ENCODE measurements at places on chromosomes 2 and 18. TPM values are rescaled to one million over a fixed set of nuclear protein-coding genes. Genes with fewer than 3 reads are reported as not detected.

Gene CDKL4
- 1.2 TPM for total RNA-seq

DNA sequence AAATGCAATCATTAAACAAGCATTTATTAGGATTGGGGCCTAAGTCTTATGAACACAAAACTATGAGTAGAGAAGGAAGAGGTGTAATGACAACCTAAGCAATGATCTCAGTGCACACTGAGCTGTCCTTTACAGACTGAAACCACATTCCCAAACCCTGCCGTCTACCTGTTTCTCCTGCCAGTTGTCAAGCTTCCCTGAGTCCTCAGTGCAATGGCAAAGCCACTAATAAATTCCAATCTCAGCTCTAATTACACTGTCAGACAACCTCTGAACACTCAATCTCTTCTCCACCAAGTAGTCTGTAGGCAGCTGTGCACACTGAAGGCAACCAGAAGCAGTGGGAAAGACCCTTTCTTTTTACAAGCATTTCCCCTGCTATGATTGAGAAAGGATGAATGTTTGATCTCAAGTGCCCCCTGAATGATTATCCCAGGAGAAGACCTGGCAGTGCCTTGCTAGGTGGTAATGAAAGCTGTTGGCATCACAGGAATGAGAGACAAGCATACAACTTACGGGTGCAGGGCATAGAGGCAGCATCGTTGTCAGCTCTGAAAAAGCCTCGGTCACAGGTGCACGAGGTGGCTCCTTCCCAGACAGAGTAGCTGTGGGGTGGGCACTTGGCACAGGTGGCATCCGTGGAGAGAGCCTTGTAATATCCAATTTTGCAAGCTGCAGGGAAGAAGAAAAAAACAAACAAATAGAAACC, 71.4 kb downstream of the EPHA4 start:
- DNase-seq = no peak

DNA sequence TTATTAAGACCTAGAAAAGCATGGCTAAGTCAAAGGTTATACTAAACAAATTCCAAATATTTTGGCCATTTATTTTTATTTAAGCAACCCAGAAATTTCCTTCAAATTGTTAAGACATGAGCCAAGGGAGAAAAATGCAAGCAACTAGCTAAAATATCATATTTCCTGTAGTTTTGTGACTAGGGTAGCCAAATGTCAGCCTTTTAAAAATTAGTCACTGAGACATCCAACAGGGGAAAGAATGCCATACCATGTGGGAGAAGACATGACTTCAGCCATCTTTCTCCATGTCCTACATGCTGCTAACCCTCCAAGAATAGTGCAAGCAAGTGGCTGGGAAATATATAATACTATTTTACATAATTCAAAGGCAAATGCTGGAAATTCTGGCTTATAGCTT, 197.9 kb downstream of the DSEL start:
- DNase-seq = no peak

DNA sequence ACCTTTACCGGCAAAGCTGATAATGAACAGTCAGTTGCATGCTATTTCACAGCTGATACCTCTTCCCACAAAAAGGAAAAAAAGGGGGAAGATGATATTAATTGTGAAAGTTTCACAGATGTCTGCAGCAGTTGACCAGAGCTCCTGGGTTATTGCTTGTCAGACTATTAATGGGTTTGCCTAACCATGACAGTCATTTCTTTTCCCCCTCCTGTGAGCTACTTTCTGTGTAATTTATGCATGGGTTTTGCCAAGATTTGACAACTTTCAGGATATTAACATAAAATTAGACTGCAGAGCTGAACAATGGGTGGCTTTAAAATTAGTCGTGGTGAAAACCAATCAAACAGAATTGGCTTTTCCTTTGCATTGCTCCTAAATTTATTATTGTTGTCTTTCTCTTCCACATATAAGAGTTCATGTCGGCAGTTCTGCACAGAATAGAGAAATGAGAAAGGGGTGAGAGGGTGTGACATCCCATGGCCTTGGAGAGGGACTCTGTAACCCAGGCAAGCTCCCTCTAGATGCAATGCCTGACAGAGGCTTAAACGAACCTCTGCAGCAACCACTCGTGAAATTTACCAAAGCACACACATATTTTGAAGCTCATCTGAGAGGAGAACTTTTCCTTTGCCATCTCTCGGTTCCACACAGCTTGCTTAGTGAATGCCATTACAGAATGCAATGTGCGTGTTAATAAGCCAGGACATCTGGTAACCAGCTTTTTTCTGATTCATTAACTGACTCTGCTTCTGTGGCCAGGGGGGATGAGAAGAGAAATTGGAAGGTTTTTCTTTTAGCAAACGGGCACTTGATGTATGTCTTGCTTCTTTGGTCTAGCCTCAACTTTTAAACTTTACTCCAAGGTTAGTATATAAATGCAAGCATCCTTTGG, 82.2 kb upstream of the ITGA4 start:
- DNase-seq = no peak

- DNase-seq = no peak
Measured at GRCh38 chr2:177578454-177578853, 185.9 kb downstream of the AGPS start.

- no peak for DNase-seq
Measured at GRCh38 chr18:73101977-73102376, 234.2 kb upstream of the NETO1 start.

DNA sequence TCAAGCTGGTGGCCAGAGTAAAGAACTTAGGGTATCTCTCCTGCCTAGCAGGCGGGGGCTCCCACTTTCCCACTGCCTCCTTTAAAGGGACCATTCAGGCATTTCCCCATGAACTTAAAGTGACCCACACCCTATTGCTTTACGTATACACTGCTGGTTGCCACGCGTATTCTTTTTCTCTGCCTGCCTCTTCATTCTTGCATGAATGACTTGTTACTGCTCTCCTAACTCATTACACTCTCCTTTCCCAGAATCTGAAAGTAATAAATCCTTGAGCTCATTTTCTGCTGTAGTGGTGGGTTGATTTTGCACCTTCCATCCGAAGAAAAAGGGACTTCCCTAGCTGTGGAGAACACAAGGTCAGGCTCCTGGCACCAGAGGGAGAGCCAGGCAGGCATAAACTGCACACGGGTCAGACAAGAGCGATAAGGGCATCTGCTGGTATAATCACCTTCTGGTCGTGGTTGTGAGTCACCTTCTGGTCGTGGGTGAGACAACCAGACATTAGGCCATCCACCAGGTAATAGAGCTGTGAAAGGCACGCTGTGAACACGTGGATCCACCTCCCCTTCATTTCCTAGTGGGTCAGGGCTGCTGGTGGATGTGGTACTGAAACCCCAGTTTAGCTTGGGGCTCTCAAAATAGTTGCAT, 950.3 kb downstream of the SOCS6 start:
- DNase-seq = no peak
